Uterus (tissue), 4 donors: ENCODE measurements at places on chromosomes 5 and 9.

- DNase-seq, result no peak
Observed at GRCh38 chr5:151720215-151720614, 33.5 kb upstream of the SPARC start.

GRCh38 chr5:101009758-101010519 is 106.9 kb upstream of the ST8SIA4 start:
- DNase-seq, result no peak

- DNase-seq, result no peak
Observed at GRCh38 chr5:90746119-90746518, 187.5 kb downstream of the ADGRV1 start.

- DNase-seq, result no peak
Observed at GRCh38 chr9:133188006-133188842, 20.8 kb downstream of the OBP2B start.

DNA sequence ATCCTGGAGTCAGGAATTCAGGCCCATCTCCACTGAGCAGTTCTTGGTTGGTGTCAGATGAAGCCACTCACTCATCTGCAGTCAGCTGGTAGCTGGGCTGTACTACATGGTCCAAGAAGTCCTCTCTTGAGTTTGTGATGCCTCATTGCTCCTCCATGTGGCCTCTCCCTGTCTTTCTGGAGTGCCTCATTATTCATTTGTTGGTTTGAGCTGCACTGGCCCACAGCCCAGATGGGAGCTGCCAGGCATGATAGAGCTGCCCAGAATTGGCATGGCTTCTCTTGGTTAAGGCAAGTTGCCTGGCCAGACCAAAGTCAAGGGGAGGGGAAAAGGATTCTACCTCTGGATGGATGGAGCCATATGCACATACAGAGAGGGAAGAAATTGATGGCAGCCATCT is 8.0 kb downstream of the PTCD2 start:
- peak; percentile 19 for DNase-seq

- no peak for DNase-seq
Observed at GRCh38 chr5:81513982-81514381, 120.0 kb upstream of the ACOT12 start.

DNA sequence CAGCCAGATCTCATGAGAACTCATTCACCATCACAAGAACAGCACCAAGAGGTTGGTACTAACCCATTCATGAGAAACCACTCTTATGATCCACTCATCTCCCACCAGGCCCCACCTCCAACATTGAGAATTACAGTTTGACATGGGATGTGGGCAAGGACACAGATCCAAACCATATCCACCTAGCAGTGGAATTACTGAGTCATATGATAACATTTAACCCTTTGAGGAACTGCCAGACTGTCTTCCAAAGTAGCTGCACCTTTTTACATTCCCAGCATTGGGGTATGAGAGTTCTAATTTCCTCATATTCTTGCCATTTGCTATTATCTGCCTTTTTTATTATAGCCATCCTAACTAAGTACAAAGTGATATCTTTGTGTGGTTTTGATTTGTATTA is 51.9 kb downstream of the CTNNA1 start:
- no peak for DNase-seq

GRCh38 chr5:67814569-67815311 is 400.8 kb upstream of the PIK3R1 start:
- no peak for DNase-seq

DNA sequence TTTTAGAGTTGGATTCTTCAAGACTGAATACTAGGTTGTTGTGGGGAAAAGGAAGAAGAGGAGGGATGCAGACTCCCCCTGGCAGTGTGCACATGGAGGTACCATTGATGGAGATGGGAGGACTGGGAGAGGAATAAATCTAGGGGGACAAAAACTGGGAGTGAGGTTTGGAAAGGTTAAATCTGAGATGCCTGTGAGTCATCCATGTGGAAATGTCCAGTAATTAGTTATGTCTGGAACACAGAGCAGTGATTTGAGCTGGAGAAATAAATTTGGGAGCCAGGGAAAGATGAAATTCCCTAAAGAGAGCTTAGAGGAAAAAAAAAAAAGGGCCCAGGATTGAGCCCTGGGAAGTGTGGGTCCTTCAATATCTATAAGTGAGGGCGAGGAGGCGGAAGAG is 8.0 kb upstream of the CCIN start:
- no peak for DNase-seq

DNA sequence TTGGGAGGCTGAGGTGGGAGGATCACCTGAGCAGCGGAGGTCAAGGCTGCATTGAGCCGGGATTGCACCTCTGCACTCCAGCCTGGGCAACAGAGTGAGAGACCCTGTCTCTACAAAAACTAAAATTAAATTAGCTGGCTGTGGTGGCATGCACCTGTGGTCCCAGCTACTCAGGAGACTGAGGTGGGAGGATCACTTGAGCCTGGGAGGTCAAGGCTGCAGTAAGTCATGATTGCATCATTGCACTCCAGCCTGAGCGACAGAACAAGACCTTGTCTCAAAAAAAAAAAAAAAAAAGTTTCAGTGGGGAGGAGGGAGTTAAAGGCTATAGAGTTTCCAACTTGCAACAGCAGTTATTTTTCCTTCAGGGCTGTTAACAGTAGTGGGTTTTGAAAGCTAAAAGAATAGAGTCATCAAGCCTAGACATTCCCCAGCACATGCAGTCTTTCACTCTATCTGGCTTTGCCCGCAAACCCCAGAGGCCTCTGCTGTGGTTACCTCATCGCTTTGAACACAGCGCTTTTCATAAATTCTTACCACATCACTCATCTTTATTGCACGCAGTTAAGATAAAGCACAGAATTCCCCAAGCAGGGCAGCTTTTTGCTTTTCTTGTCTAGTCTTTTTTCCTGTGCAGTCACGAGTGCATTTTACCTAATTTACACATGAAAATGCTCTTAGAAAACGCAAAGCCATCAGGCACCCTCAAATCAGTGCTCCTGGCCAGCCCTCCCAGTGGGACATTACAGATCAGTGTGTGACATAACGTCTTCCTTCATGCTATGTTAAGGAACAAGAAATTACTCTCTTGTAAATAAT is 8.7 kb upstream of the SLC2A8 start:
- peak; percentile 60 for DNase-seq

- no peak for DNase-seq
Observed at GRCh38 chr5:174688441-174689354, 35.7 kb upstream of the MSX2 start.
